Omental fat pad (tissue), 4 donors: ENCODE measurements at places on chromosomes 1 and 21. TPM values are rescaled to one million over a fixed set of nuclear protein-coding genes. Genes with fewer than 3 reads are reported as not detected.

Gene FAM43B
- 2.2 TPM for total RNA-seq

Gene LCE6A
- total RNA-seq: not detected

Gene NBPF6
- total RNA-seq: not detected

Gene CLDN19
- not detected for total RNA-seq

Gene IRF6
- 0.84 TPM for total RNA-seq

Gene SPRR1A
- total RNA-seq: not detected

Gene DISP1
- total RNA-seq: 10.1 TPM

Gene CLEC20A
- not detected for total RNA-seq

GRCh38 chr21:44330698-44331097, 8.5 kb downstream of the CFAP410 start:
- no peak for DNase-seq

- DNase-seq: no peak
Observed at GRCh38 chr1:116314305-116314919, 58.6 kb upstream of the ATP1A1 start.

GRCh38 chr1:31571340-31572295, 4.7 kb upstream of the TINAGL1 start:
- no peak for DNase-seq

GRCh38 chr1:200245473-200245872, 164.4 kb downstream of the ZNF281 start:
- no peak for DNase-seq

- DNase-seq: no peak
Observed at GRCh38 chr1:178725466-178726086, 532 bp downstream of the RALGPS2 start.

DNA sequence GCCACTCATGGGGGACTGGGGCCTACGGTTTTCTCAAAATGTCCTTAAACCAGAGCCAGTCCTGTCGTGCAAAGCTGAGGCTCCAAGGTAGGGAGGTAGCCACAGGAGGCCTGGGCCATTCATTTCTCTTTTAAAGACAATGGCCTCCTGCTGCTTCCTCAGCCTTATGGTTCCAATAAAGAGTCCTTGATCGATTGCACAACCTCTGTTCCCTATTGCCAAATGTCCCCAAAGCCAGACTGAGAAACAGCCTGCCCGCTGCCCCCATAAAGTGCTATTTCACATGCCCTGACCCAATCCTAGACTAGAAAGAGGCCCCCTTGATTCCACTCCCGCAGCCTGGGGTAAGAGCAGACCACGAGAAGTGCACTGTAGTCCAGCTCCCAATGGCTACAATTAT, 166.7 kb downstream of the CLIC6 start:
- no peak for DNase-seq

DNA sequence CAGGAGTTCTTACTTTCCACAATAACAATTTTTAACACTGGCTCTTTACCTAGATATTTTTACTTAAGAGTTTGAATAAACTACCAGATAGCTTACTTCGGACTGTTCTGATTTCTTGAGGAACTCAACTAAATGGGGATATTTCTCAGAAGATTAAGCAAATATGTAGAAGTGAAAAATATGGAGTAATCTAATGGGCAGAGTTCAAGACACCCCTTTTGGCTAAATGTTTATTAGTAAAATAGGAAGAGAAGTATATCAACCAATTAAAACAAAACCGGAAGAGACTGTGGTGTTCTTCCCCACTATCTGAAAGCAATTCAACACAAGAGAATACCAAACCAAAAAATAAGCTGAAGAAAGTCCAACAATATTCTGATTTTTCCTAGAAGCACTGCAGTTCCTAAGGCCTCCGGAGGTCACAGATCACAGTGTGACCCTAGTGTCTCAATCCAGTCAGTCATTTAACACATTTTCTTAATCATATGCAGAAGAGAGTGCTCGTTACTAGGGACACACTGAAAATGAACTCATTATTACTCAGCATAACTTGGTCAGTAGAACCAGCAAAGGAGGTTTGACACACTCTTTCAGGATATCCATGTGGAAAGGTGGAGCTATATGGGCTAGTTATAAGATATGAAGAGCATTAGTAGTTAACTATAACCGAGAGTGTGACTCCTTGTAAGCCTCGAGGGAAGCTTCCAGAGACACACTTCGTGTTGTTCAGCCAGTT, 5.2 kb downstream of the SIPA1L2 start:
- no peak for DNase-seq

- DNase-seq: no peak
Observed at GRCh38 chr1:208604295-208604694, 360.1 kb upstream of the PLXNA2 start.

DNA sequence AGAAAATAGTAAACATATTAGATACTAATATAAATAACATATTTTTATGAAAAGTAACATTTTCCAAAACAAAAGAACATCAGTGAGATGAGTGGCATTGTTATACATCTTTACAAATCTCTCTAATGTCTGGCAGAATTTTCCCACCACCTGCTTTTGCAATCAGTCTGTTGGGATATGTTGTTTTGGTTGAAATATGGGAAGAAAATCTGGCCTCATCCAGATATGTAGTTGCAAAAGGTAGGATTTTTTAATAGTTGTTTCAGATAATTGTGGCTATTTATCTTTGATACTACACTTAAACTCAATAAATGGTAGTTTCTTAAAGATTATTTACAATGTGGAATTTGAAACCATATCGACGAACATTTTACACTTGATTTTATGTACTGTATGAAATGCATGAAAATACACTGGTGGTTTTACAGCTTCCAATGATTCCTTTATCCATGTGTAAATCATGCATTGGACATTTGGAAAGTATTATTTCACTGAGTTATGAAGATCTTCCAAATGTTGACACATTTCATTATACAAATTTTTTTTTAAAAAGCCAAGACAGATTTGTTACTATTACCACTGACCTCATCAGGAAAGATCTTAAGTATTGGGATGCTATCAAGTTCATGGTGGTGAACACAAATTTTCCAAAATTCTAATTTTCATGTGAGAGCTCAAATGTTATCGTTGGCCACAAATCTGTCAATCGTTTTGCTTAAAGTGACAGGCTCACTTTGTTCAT, 74.1 kb upstream of the CD34 start:
- no peak for DNase-seq

DNA sequence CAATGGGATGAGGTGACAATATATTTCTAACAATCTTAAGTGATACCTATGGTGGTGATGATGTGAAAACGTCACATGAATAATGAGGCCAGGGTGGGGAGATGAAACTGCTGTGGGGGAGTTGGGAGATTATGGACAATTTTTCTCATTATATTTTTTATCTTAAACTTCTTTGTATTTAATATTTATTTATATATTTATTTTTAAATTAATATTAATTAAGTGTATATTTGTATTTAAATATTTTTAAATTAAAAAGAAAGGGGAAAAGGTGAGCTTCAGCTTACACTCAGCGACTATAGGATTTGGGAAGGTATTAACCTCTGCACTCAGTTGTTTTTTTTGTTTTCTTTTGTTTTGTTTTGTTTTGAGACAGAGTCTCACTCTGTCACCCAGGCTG, 158.7 kb downstream of the PSMG1 start:
- DNase-seq: no peak

DNA sequence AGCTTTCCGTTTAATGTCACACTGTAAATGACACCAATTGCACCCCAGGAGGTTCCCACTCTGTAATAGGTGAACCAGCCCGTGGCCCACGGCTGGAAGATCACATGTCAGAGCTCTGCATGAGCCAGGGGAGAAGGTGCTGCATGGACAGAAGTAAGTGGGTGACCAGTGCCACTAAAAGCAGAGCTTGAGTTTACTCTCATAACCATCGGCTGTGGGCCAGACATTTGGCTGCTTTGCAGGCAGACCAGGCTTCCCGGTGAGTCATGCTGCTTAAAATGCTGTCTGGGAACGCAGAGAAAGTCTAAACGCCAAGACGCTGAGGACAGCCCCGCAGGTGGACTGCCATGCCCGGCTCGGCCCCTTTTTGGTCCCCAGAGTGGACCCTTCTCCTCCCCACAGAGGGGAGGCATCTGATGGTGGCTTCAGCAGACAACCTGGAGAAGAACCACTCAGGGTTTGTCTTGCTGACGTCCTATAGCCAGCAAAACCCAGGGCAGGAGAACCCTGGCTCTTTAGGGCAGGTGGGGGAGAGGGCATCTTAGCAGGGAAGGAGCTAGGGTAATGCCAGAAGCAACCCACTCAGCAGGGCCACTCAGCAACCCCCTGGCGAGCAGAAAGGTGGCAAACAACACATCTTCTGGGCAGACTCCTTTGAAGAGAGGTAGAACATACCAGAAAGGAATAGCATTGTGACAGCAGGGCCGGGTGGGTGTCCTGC, 7.3 kb downstream of the KIAA2013 start:
- no peak for DNase-seq
